ENCODE measurements at places on chromosomes 3 and 15. TPM values are rescaled to one million over a fixed set of nuclear protein-coding genes. Genes with fewer than 3 reads are reported as not detected.
A peak's percentile ranks its signal among the peaks of the same experiment; 100 is the strongest.

The CX3CR1 gene
- total RNA-seq, result 0.38 TPM

The CPN2 gene
- total RNA-seq, result not detected

The CIB1 gene
- total RNA-seq, result 105 TPM

The PPP4R2 gene
- 59.7 TPM for total RNA-seq

The HGD gene
- total RNA-seq, result 0.78 TPM

The MUC4 gene
- total RNA-seq, result not detected

DNA sequence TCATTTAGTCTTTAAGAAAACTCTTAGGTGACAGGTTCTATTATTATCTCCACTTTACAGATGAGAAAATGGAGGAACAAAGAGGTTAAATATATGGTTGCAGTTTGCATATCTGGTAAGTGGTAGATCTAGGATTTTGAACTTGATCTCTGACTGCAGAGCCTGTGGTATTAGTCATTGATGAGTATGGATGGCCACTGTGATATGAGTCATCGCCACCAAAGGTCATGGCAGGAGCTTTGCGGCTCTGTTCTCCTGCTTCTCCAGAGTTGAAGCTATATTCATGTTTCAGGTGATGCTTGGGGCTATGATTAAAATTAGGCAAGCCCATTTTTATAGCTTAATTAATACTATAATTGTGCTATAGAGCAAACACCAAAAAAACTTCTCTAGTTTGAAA is 306.2 kb upstream of the DPPA4 start:
- H3K27me3 ChIP-seq, result no peaks in the 10 kb centered on the region
- no peaks in the 10 kb centered on the region for H3K4me1 ChIP-seq
- no peak overlapping the region for H3K27ac ChIP-seq
- H3K4me3 ChIP-seq, result no peak overlapping the region
- no peak for DNase-seq

- no peaks in the 10 kb centered on the region for H3K36me3 ChIP-seq
- DNase-seq, result no peak
- no peaks in the 10 kb centered on the region for H3K4me1 ChIP-seq
These were observed 171.4 kb downstream of the ARRDC4 start for GRCh38 chr15:98131924-98132323.

- no peaks in the 10 kb centered on the region for H3K4me1 ChIP-seq
- no peak for DNase-seq
- H3K27me3 ChIP-seq, result no peaks in the 10 kb centered on the region
- H3K4me3 ChIP-seq, result no peak overlapping the region
These were observed 104.0 kb downstream of the NR1I2 start for GRCh38 chr3:119885746-119886530.

DNA sequence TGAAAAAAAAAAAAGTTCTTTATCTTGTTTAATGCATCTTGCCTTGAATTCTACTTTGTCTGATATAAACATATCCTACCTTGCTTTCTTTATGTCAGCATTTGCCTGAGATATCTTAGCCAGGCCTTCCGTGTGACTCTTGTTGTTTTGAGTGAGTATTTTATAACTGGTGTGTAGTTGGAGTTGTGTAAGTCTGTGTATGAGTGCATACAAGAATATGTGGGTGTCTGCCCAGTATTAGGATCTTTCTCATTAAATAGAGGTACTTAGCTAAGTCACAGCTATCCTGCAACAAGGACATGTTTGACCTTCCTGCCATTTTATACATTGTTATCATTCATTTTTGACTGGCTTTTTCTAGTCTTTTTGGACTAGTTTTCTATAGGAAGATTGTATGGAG is 22.5 kb upstream of the TSPAN3 start:
- H3K36me3 ChIP-seq, result no peaks in the 10 kb centered on the region
- no peaks in the 10 kb centered on the region for H3K27me3 ChIP-seq
- H3K4me3 ChIP-seq, result no peak overlapping the region

DNA sequence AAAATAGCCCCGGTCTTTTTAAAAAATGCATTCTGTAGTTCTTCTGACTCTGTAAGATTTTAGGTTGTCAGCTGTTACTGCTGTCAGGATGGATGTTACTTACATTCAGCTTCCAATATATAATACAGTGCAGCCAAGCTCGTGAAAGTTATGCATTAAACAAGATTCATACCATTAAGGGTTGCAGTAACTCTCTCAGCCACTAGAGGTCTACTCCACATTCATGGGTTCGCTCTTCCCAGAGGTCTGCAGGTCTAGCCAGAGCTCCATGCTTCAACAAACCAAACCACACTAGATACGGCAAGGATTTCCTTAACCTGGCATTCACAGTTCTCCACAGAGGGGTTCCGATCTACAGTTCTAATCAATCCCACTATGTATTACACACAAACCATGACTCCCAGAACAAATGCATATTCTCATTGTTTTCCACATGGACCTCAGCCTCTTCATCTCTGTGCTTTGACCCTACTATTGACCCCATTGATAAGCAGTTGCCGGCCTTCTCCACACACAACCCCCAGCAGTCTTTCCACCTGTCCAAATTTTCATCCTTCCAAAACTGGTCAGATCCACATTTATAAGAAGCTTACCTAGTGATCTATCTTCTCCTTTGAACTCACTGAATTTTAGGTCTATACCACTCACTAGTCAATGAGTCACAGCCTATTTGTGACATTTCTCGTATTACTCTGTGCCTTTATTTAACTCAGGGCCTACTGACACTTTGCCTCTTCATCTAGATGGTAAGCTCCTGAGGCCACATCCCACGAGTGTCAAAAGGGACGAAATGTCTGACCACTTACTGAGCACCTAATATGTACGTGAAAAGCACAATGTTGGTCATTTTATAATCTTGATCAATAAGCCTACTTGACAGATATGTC is 33.7 kb downstream of the RORA start:
- H3K27ac ChIP-seq, result no peak overlapping the region
- no peak overlapping the region for H3K4me3 ChIP-seq
- no peaks in the 10 kb centered on the region for H3K4me1 ChIP-seq
- no peaks in the 10 kb centered on the region for H3K36me3 ChIP-seq
- H3K27me3 ChIP-seq, result peaks cover 2% of the 10 kb centered on the region

- peaks cover 9% of the 10 kb centered on the region for H3K36me3 ChIP-seq
- H3K4me3 ChIP-seq, result no peak overlapping the region
- H3K27ac ChIP-seq, result peak overlapping the region; percentile 89
These were observed 2.2 kb upstream of the RNF7 start for GRCh38 chr3:141735770-141736465.

- DNase-seq, result no peak
- no peak overlapping the region for H3K27ac ChIP-seq
- H3K27me3 ChIP-seq, result no peaks in the 10 kb centered on the region
- no peak overlapping the region for H3K4me3 ChIP-seq
These were observed 150.8 kb upstream of the KCNMB2 start for GRCh38 chr3:178385280-178385952.

DNA sequence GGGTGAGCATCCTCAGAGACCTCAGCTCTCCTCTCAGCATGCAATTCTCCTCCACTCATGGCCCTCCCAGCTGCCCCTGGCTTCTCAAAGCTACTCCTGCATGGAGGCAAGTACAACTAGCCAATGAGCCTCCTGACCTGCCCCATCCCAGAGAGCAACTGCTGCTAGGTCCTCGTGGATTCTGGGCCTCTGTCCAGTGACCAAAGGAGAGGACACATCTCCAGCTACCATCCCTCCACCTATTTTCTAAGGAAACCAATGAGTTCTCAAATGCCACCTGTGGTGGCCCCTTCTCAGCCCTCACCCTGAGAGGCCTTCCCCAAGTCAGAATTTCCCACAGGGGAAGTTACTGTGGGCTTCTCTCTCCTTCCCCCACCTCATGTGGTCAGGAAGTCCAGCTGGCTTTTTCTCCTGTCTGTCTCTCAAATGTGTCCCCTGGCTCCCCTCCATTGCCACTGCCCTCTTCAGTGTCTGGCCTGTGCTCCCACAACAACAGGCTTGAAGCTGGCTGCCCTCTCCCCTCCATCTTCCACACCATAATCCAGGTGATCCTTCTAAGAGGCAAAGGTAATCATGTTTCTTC is 43.0 kb downstream of the LIPC start:
- no peak overlapping the region for H3K4me3 ChIP-seq
- H3K36me3 ChIP-seq, result no peaks in the 10 kb centered on the region
- no peak for DNase-seq

GRCh38 chr3:129794311-129795185 is 99.0 kb downstream of the TMCC1 start:
- peak overlapping the region; percentile 16 for H3K4me3 ChIP-seq
- DNase-seq, result no peak
- no peak overlapping the region for H3K27ac ChIP-seq
- H3K36me3 ChIP-seq, result peaks cover 6% of the 10 kb centered on the region
- H3K4me1 ChIP-seq, result peaks cover 19% of the 10 kb centered on the region
- H3K27me3 ChIP-seq, result no peaks in the 10 kb centered on the region

- no peaks in the 10 kb centered on the region for H3K4me1 ChIP-seq
- no peak overlapping the region for H3K4me3 ChIP-seq
- H3K27ac ChIP-seq, result no peak overlapping the region
- DNase-seq, result no peak
These were observed 77.6 kb downstream of the ZNF385D start for GRCh38 chr3:21673393-21673792.

DNA sequence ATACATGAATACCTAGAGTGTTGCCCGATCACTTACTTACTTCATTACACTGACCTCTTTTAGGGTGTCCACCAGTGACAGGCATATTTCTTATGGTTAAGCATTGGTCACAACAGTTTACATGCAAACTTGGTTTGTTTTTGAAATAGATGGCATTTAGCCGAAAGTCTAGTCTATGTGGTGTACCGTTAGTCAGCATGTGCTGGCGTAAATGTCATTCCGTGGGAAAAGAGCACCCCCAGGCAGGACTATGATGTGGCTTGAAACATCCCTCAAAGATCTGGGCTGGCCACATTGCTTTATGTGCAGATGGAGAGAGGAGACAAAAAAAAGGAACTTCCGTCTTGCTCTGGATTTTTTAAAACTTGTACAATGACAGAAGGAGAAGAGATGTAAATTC is 357.0 kb upstream of the ICE2 start:
- no peaks in the 10 kb centered on the region for H3K4me1 ChIP-seq
- H3K27ac ChIP-seq, result no peak overlapping the region
- DNase-seq, result no peak
- peaks cover 2% of the 10 kb centered on the region for H3K27me3 ChIP-seq
- no peaks in the 10 kb centered on the region for H3K36me3 ChIP-seq
- H3K4me3 ChIP-seq, result no peak overlapping the region

GRCh38 chr15:38652998-38653397 is 88.4 kb upstream of the RASGRP1 start:
- H3K27me3 ChIP-seq, result no peaks in the 10 kb centered on the region
- no peaks in the 10 kb centered on the region for H3K36me3 ChIP-seq
- no peak for DNase-seq

GRCh38 chr3:170705131-170705530 is 119.3 kb upstream of the SLC7A14 start:
- no peaks in the 10 kb centered on the region for H3K4me1 ChIP-seq
- H3K36me3 ChIP-seq, result no peaks in the 10 kb centered on the region
- peaks cover 11% of the 10 kb centered on the region for H3K27me3 ChIP-seq
- no peak overlapping the region for H3K4me3 ChIP-seq
- no peak for DNase-seq
